Lower leg skin (tissue), 4 donors: ENCODE measurements at places on chromosomes 4 and X.

DNA sequence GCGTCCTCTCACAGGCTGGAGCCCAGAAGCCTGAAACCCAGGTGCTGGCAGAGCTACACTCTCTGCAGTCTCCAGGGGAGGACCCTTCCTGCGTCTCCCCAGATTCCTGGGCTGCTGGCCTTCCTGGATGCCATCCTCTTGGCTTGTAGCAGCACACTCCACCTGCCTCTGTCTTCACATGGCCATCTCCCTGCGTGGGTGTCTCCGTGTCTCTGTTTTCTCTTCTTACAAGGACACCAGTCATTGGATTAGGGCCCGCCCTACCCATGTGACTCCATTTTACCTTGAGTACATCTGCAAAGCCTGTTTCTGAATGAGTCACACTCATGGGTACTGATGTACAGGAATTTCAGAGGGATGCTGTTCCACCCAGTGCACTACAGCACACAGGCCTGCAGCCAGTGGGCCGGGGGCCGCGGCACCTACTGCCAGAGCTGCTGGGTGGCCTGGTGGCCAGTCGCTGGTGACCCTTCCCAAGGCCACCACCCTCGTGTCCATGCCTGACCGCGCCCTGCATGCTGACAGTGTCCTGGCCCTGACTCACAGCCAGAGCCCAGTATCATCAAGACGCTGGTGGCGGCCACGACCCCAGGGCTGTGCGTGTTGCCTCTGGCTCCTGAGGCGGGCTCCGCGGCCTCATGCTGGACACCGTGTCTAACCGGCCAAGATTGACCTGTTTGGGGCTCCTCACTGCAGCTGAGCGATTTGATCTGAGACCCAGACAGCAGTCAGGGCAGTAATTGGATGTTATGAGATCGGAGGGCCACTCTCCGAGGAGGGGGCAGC, 63.6 kb upstream of the NKX1-1 start:
- DNase-seq = no peak

DNA sequence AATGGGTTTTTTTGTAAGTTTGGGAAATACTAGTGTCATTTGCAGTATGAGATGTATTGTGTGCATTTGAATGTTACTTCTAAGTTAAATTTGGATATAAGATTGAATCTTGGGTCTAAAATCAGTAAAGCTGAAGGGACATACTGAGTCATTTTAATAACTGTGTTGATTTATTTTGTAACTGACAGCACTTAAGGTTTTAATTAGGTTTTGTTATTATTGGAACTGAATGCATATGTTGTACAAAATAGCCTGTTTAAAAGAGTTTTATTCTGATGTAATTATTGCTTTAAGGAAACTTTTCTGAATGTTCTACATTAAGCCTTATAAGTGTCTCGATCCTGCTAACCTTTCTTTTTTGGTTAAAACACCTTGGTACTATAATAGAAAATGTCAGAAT, 396.6 kb downstream of the MAPK10 start:
- DNase-seq = no peak

GRCh38 chrX:138771047-138771446, 59.5 kb upstream of the FGF13 start:
- no peak for DNase-seq

GRCh38 chrX:82591421-82591820, 916.7 kb upstream of the POU3F4 start:
- DNase-seq = no peak

DNA sequence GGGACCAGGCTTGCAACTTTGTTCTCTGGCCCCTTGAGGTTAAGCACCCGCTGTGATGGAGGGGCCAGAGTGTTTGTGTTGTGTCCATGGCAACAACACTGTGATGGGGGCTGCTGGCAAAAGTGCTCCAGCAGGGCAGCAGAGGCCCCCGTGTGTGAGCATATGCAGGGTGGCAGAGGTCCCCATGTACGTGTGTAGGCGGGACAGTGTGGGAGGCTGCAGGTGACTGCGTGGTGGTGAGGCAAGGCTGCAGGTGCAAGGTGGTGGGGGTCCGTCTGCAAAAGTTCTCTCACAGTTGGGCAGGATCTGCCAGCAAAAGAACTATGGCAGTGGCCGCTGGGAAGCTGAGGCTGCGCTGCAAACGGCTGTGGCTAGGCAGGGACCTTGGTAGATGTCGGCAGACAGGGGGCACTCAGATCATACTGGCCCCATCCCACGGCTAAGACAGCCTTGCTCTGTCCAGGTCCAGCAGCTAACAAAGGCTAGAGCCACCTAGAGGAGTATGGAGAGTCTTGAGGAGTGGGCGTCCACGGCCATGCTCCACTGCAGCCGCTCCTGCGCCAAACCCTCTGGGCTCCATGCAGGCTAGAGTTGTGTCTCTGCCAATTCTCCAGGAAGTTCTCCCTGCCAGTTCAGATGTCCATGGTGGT, 46.8 kb upstream of the PASD1 start:
- DNase-seq = no peak

DNA sequence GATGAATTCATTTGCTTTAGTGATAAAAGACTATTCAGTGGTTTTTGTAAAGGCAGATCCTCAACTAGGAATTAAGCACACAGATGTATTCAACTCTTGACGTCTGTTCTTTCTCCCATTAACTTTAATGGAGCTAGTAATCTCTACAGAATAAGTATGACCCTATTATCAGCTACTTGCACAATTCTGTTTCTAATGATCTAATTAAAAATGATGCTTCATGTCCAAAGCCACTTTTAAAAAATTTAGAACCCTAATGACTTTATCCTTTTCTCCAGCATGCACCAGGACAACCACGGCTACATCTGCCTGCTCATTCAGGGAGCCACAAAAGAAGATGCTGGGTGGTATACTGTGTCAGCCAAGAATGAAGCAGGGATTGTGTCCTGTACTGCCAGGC, 85.4 kb downstream of the CBR4 start:
- DNase-seq = no peak

- no peak for DNase-seq
Observed at GRCh38 chrX:150366951-150367545, 3.9 kb downstream of the MAMLD1 start.

DNA sequence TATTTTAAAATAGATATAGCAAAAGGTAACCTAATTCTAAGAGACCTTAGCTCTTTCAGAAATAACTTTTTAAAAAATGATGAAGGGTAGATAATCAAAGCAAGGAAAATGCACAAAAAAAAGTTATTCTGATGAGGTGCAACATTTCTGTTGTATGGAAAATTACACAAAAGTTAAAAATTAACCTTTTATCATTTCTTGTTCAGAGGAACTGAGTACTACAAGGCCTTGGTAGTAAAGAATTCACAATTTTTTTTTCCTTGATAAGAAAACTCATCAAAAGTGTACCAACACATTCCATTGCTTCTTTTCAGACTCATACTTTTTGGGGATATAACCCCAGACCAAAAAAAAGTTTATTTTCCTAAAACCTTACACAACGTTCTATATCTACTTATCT, 213.0 kb downstream of the IL15 start:
- no peak for DNase-seq

DNA sequence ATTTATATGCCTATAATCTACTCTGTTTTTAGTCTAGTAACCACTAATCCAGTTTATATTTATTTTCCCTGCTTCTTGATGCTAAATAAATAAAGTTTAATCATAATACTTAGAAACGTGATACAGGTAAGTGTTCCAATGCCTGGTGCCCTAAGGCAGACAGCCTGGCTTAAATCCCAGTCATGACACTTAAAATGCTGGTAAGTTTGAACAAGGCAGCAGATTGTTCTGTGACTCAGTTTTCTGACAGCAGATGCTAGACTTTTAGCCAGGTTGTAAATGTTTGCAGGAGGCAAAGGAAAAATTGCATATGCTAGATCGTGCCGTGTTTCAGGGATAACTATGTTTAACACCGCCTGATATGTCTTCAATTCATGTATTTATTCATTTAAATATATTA, 2661.6 kb downstream of the PCDH7 start:
- no peak for DNase-seq

GRCh38 chrX:3711331-3711917, 2.0 kb downstream of the PRKX start:
- DNase-seq = no peak

- no peak for DNase-seq
Observed at GRCh38 chrX:40205471-40205870, 107.7 kb upstream of the BCOR start.

GRCh38 chr4:77240469-77241066, 83.6 kb downstream of the CCNG2 start:
- DNase-seq = peak; percentile 32

DNA sequence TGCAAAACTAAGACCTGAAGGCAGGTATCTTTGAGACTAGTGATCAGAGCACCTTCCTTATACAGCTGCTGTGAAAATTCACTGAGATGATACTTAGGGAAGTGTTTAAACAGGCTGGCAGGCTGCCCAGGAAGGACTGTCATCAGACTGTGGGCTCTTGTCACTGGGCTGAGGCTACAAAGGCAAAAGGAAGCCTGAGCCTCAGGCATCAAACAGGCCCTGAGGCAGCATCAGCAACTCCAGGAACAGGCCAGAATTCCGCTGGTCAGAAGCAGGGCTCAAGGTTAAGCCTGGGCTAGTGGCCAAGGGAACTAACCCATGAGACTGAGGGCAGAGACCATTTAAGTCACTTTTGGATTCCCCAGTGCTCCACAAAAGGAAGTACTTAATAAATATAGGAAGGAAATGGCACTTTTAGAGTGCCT, 12.8 kb downstream of the PJA1 start:
- peak; percentile 88 for DNase-seq

DNA sequence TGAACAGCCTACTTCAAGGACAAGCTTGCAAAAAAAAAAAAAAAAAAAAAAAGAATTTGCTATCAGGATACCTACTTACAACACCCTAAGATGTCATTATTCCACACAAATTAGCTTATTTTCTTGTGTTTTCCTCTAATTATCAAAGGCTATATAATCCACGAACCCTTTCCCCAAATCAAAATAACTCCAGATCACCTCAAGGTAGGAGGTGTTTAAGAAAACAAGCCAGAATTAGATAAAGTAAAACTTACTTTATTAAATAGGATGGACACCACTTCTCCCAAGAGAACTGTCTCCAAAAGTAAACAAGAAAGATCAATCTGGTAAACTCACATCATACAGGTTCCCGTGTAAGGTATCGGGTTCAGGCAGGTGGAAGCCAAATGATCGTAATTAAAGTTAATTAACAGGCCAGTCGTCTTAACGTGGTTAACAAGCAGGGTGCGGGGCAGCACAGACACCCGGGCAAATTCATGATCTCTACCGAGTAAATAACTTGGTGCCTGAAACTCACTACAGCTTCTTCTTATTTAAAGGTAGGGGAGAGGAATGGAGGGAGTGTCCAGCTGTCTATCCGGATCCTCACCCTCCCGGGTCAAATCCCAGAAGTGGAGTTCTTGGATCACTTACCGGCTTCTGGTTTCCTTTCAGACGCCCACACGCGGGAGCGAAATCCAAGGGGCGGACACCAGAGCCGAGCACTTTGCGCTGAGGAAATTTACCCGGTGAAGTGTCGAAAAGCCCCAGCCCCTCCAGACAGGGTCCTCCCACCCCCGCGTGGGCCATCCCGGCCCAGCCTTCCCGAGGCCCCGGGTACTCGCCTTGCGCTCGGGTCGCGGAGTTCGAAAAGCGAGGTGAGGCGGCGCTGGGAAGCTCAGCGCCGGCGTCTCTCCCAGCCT, 708 bp downstream of the ARAP2 start:
- DNase-seq = no peak

GRCh38 chr4:159016593-159017024, 86.3 kb upstream of the RAPGEF2 start:
- DNase-seq = no peak

DNA sequence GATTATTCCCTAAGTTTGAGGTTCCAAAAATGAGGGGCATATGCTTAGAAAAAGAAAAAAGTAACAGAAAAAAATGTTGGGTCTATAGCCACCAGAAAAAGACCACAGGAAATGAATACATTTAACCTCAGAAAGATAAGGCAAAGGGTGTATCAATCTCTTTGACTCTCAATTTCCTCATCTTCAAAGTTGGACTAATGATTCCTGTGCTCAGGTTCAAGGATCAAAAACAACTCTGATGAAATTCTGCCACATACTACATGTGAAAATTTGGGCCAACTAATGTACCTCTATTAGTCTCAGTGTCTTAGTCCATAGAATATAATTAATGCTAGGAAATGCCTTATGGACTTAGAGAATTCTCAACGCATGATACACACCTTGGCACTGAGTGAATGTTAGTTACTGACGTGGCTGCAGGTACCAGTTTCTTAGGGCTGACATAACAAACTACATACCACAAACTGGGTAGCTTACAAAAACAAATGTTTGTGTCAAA, 257.7 kb downstream of the ANKRD50 start:
- DNase-seq = no peak

- no peak for DNase-seq
Observed at GRCh38 chrX:48956728-48957414, 536 bp downstream of the OTUD5 start.

DNA sequence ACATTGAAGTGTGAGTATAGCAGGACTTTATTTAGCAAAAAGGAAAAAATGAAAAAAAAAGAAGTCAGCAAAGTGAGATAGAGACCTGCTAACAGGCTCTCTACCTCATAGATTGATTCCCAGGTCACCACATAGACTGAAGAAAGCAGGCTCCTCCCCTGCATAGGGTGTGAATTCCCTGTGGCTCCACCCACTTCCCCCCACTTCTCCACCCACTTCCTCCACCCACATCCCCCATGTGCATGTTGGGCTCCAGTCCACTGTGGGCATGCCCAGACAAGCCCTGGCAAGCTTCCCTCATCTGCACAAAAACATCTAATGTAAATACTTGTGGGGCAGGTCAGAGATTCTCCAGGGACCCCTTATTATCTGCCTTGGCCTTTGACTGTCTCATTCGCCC, 97.8 kb downstream of the TMEM47 start:
- DNase-seq = no peak

DNA sequence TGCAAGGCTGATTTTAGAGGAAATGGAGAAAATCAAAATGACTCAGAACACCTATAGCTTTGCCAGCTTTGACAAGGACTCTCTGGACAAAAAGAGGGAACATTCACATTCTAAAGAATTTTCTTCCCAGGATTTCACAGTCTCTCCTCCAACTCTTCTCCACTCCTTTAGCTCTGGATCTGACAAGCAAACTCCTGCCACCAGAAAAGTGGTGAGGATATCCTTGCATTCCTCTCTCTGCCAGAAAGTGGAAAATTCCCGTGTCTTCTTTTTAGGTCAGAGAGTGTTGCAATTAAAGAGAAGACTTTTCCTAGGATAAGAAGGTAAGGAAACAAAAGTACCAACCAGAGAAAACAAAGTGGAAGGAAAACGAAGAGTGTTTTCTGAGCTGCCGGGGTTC, 16.1 kb upstream of the PDGFRA start:
- no peak for DNase-seq

DNA sequence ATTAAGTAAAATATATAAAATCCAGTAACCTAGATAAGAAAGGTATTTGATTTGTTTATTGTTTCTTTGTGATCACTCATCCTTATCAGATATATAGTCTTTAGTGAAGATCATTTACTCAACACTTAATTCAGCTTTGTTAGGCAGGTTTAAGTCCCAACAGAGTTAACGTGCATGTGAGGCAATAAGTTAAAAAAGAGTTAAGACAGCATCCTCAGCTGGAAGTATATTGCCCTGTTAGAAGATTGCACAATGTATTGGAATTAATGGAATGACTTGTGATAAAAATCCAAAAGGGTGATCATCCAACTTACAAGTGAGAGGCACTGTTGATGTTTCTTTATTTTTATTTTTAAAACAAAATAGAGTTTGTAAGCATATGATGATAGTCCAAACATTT, 1162.1 kb downstream of the RAPGEF2 start:
- DNase-seq = no peak

- peak; percentile 53 for DNase-seq
Observed at GRCh38 chrX:19303256-19303880, 40.4 kb upstream of the PDHA1 start.
